ENCODE measurements at places on chromosomes 7 and 10. TPM values are rescaled to one million over a fixed set of nuclear protein-coding genes. Genes with fewer than 3 reads are reported as not detected.

Gene ZNF518A
- total RNA-seq = 40.1 TPM

Gene LIPJ
- 0.39 TPM for total RNA-seq

Gene C10orf143
- 11.6 TPM for total RNA-seq

Gene C10orf53
- total RNA-seq = not detected

Gene SPAM1
- not detected for total RNA-seq

Gene FBXL13
- total RNA-seq = 4.0 TPM

Gene KIAA1549
- total RNA-seq = 6.3 TPM

Gene CRHR2
- 0.34 TPM for total RNA-seq

GRCh38 chr10:131657318-131657984 is 243.4 kb upstream of the PPP2R2D start:
- no peak for DNase-seq

GRCh38 chr10:103592186-103593021 is 98.9 kb downstream of the NEURL1 start:
- no peak for DNase-seq

- peak; percentile 19 for DNase-seq
Observed at GRCh38 chr7:98996150-98996552, 117.8 kb downstream of the TRRAP start.

GRCh38 chr10:123891144-123892071 is at the start of gene CPXM2:
Gene CPXM2 (minus strand): TSS chr10:123891807. CDS start chr10:123891659, 148 bp downstream.
- no peak for DNase-seq

GRCh38 chr7:123494193-123494796 is 40.1 kb downstream of the IQUB start:
- DNase-seq = no peak

DNA sequence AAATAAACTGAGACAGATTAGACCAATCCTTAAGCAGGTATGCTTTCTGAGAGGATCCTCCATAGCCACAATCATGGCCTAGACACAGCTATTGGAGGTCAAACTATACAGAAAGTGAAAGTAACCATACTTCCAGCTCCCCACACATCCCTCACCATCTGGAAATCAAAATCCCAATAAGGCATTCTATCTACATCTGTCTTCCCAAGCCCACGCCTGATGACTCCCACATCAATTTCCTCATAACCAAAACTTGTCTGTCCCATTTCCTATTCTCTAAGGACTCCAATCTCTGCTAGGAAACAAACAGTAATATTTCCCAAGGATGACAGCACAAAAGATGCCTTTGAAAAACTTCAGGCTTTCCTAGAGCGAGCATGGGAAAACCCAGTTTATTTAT is 247.3 kb upstream of the HPS1 start:
- DNase-seq = no peak

DNA sequence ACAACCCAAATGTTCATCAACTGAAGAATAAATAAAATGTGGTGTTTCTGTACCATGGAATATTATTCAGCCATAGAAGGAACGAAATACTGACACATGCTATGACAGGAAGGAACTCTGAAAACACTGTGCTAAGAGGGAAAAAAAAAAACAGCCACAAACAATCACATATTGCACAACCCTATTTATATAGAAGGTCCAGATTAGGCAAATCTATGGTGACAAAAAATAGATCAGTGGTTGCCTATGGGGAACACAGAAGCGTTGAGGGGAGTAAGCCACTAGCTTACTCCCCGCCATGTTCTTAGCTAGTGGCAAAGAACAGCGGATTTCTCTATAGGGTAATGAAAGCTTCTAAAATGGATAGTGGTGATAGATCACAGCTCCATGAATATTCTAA is 198.4 kb downstream of the TPST1 start:
- DNase-seq = no peak

- no peak for DNase-seq
Observed at GRCh38 chr7:107858280-107858679, 32.7 kb upstream of the DLD start.

- no peak for DNase-seq
Observed at GRCh38 chr7:126016722-126017121, 1087.1 kb upstream of the POT1 start.
